ENCODE measurements at places on chromosomes 12 and 14.

GRCh38 chr12:55823419-55823818 lies 5.6 kb downstream of the ORMDL2 start:
- no peak for DNase-seq

- DNase-seq: no peak
Measured at GRCh38 chr14:29148221-29148620, 381.6 kb downstream of the FOXG1 start.

DNA sequence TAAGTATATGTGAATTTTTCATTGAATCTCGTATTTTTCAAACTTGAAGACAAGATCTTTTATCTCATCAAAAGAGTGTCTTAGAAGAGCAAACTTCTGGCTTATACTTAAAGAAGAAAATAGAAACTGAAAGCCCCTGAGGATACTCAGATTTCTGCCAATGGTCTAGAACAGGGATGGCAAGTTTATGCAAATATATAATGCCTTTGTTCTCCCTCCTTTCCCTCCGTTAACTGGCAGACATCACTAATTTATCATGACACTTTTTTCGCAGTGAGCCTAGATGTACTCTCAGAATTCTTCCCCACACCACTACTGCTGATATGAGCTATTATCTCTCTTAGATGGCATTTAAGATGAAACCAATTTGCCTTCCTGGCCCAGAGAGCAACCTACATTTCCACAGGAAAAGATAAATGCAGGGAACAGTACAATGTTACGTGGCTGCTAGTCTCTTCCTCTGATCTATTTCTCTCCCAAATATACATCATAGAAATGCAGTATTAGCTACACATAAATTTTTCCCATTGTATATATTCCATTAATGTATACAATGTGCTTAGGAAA lies 40.0 kb upstream of the DAAM1 start:
- no peak for DNase-seq

DNA sequence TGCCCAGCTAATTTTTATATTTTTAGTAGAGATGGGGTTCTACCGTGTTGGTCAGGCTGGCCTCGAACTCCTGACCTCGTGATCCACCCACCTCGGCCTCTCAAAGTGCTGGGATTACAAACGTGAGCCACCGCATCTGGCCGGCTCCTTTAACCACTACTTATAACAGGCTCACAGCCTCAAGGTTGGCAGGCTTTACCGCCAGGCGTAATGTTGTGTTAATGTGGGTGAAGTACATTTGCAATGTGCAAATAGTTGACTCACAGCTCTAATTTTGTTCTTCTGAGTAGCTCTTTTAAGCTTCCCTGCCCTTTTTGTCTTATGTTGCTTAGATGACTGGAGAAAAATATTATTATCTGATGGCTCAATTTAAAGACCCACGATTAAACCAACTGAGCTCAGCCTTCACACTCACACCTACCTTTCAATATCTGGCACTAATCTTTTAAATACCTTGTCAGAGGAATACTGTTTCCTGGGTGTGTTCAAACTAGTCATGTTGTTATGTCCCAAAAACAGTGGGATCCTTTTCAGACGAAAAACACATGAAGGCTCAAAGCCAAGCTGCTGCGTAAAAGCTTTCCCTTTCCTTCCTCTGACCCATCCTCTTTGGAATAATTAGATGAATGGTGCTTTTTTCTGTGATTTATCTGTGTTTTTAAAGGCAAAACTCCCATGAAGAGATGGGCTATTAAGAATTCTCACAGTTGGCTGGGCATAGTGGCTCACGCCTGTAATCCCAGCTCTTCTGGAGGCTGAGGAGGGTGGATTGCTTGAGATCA lies 57.2 kb upstream of the USP44 start:
- peak; percentile 35 for DNase-seq

GRCh38 chr12:65593239-65593701 lies 231.0 kb upstream of the HMGA2 start:
- no peak for DNase-seq

DNA sequence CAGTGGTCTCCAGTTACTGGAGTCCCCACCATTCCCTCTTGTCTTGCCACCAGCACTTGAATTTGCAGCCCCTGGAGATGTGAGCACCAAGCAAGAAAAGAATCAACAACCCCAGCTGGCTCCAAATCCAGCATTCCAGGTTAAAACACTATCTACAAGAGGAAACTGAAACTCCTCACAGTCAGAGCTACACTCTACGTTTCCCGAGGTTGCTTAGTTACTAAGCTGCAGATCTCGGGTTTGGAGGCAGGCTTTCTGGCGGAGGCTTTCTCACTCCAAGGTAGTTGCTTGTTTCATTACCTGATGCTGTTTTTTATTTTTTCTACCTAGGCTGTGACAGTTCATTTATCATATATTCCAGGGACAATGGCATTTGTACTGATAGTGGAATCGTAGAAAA lies 248.1 kb downstream of the GLT1D1 start:
- DNase-seq: no peak

DNA sequence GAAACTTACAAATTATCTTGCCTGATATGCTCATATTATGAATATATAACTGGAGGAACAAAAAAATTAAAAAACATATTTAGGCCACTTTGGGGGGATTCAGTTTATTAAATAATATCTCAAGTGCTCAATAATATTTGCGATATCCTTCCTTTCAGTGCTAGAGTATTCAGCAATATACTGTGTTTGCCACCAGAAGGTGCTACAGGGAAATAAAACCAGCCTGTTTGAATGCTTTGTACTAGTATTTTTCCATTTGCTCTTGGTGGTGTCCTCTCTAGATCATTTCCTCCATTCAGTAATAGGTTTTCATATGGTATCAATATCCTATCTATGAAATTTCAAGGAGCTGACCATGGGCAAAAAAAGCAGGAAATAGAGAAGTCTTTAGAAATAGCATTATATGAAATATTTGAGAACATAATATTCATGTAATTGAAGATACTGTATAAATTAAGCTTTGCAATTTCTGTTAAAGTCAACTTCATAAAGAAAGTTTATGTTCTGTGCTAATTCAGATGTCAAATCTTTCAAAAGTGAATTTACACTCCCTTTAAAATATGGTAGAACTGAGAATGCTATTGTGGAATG lies 106.2 kb upstream of the NAV3 start:
- peak; percentile 39 for DNase-seq

DNA sequence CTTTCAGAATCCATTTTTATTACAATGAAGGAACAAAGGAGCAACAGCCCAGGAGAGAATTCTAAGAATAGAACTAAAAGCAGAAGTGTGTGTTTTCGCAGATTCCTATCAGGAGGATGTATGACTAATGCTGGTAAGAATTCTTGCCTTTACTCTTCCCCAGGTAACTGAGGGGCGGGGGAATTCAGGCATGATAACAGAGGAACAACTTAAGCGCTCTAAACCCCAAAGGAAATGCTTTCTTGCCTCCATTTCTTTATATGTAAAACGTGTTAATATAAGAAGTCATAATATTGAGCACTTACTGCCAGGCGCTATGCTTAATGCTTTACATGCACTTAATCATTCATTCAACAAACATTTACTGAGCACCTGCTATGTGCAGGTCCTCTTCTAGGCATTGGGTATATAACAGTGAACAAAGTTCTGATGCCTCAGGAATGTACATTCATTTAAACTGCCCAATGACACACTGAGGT lies 4.5 kb downstream of the HCAR1 start:
- no peak for DNase-seq

DNA sequence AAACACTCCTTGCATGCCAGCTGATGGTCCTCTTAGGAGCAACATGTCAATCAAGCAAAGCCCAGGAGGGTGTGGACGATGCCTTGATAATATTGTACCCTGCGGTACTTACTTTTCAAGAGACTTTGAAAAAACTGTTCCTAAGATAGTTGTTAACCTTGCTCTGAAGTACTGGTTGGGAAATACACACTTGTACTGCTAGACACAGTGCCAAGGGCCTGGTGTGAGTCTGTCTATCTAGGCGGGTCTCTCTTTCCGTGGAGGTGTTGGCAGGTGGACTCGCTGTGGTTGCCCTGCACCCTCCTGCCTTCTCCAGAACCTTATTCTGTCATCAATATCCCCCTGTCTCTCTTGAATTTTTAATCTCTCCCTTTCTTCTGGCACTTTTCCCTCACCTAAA lies 189.4 kb downstream of the NRXN3 start:
- no peak for DNase-seq

DNA sequence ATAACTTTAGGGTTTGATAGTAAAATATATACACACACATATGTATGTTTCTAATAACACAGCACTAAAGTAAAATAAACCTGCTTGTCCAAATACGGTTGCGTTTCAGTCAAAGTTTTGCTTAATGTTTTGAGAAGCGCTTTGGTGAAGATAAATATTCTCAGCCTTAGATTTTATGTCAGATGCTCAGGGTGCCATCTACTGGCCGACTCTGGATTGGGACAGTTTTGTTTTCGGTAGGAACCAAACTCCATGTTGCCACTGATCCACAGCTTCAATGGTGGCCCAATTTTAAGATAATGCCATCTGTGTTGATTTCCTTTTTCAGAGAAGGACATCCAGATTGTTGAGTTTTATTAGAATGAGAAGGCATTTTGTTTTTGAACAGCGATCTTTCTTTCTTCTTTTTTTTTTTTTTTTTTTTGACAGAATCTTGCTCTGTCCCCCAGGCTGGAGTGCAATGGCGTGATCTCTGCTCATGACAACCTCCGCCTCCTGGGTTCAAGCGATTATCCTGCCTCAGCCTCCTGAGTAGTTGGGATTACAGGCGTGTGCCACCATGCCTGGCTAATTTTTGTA lies 43.1 kb downstream of the LLPH start:
- DNase-seq: no peak

- no peak for DNase-seq
Measured at GRCh38 chr12:104985206-104985605, 910 bp upstream of the NOPCHAP1 start.

GRCh38 chr12:89717759-89718523 lies 9.3 kb upstream of the ATP2B1 start:
- no peak for DNase-seq

DNA sequence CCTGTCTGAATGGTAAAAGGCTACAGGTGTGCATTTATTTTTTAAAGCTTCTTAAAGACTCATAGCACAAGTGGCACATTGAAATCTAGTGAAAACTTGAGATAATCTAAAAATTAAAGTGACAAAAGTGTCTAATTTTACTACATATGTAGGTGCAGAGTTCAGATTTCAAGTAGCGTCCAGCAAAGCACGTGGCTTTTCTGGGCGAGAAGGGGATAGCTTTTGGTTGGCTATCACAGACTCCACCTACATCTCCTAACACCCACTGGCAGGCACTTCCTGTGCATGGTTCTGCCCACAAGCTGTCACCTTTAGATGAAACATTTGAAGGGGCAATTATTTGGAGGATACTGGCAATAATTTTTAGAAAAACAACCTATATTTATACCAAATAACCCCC lies 1.9 kb upstream of the PITPNM2 start:
- no peak for DNase-seq

DNA sequence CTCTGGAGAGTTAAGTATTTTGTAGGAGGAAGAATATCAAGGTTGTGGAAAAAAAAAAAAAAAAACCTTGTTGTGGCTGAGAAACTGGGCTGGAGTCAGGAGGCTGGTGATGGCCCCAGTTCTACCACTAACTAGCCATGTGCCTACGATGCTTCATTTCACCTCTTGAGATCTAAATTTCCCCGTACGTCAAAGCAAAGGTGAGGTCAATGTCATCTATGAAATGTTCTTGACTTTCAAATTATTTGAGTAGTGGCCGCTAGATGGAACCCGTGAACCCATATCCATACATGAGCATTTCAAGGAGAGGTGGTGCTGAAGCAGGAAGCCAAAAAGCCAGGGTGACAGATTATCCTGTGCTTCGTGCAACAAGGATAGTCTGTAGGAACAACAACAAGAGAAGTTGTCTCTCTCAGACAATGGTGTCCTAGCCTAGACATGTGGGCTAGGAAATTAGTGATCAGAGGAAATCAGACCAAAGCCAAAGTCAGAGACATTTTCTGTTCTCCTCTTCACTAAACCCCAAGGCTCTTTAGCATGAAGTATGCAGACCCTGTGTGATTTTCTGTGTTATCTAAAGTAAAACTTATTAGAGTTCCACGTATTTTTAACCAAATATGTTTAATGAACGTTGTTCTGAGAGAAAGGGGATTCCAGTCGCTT lies 95.5 kb upstream of the ETV6 start:
- DNase-seq: peak; percentile 16

- no peak for DNase-seq
Measured at GRCh38 chr12:48336564-48336963, 14.2 kb downstream of the ZNF641 start.

Measured in NCI-H1930 (cell line).